ENCODE measurements at places on chromosomes 4 and X. TPM values are rescaled to one million over a fixed set of nuclear protein-coding genes. Genes with fewer than 3 reads are reported as not detected.

Gene CLIC2
- total RNA-seq = 0.28 TPM

Gene PCSK1N
- total RNA-seq = 8.5 TPM

Gene SHOX
- total RNA-seq = not detected

Gene RBM47
- 1.5 TPM for total RNA-seq

Data from CD4-positive, alpha-beta memory T cell (primary cell).